NCI-H524 treated with DMSO at 0.1 percent for 48 hours (cell line): ENCODE measurements at places on chromosomes 5 and 9.

DNA sequence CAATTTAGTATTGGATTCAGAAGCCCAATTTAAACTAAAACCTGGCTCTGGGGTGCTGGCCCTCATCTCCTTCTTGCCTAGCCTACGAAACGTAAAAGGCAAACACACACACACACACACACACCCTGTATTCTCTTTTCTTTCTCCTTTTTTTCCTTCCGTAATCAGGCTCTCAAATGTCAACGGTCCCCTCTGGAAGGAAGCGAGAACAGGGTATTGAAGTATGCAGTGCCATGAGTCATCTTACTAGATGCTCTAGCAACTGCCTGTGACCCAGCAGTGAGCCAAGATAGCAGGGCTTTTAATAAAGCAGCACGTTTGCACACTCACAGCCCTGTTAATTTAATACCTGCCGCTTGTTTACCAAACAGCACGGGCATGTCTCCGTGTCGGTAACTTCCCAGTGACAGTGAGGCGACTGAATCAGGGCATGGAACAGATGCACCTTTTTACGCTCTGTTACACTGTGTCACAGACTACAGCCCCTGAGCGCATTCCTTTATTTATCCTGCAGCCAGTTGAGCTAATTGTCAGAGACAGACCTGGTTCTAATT, 243.8 kb downstream of the BNC2 start:
- no peak for DNase-seq

- DNase-seq: no peak
Measured at GRCh38 chr5:113508756-113509155, 4.7 kb upstream of the YTHDC2 start.

DNA sequence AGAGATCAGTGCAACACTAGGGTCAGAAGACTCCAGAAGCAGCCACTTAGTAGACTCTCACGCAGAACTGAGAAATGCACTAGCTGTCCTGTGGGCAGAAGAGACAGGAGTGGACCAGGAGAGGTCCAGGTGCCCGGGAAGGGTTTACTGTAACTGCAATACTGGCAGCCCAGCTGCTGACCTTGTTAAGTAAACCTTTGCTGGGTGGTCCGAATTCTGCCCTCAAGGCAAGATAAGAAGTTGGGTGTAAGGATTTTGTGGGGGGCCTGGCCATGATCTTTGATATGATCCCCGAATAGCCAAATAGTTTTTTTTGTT, 91.3 kb downstream of the PDE6A start:
- no peak for DNase-seq

- DNase-seq: no peak
Measured at GRCh38 chr9:37916471-37917312, 12.8 kb upstream of the SLC25A51 start.

DNA sequence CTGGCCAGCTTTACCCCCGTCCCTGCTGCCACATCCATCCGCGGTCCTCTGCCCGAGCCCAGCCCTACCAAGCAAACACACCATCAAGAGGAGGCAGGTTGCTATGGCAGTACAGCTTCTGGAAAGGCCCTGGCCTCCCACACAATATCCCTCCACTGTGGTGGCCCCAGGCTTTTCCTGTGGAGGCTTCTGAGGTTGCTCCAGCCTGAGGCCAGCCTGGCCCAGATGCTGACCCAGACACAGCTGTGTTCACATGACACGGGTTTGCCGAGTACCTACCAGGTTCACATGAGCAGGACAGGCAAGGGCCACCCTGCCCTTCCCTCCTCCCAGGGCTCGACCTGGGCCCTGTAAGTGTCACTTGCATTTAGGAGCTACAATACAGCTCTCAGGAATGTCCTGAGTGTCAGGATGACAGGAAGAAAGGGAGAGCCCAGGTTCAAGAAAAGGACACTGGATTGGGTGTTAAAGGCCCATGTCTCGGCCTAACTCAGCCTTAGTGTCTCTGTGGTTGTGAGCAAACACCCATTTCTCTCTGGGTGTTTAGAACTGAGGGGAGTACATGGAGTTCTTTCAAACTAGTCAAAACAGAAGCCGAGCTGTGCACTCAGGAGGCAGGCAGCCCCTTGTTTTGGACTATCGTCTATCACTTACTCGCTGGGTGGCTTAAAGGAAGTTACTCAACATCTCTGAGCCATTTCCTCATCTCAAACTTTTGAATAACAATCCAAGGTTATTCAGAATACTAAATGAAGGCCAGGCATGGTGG, 40.2 kb downstream of the NAIF1 start:
- DNase-seq: no peak

DNA sequence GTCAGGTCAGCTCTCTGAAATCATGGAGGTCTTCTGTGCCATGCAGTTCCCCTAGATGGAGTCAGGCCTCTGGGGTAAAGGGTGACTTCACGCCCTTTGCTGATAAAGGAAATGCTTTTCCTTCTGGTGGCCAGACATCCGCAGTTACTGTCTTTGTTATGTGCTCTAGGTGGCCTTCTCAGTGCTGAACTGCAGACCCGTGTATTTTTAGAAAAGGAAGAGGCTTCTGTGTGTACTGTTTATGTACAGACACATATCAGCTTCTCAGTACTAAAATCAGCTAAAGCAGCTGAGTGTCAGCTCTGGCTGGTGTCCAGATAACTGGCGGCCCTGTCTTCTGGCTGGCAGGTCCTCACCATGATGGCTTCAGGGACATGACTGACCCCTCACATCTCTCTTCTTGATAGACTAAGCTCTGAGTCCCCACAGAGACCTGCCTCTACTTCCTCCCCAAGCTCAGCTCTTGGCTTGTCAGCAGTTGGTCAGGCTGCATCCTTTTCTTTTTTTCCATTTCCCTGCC, 75.3 kb downstream of the ARHGAP26 start:
- no peak for DNase-seq

GRCh38 chr9:37034305-37034937, 353 bp upstream of the PAX5 start:
- no peak for DNase-seq

DNA sequence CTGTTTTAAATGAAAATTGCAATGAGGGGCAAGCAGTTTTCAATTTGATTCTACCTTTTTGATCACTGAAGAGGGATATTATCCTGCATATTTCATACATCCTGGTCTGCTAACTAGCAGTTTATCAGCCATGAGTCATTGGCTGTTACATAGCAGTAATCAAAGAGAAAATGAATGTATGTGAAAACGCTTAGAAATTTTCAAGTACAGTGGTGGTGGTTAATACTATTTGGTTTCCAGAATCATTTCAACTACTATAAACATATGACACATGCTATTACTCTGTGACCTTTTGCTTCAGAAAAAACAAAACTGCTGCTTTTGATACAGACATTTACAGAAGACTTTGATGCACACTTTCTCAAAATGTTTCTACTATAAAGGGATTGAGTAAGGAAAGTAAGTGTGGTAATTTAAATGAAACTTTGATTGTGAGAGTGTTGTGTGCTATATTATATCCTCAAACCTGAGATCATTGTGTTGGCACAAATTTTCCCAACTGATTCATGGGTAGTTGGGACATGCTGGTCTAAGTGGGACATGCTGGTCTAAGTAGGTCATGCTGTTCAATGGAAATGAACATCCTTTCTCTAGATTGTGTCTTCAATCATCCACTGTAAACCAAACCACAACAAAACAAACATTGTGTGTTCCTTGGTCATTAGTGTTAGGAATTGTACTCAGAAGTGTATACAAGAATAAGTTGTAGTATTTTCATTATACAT, 5.1 kb downstream of the RNF14 start:
- DNase-seq: no peak

DNA sequence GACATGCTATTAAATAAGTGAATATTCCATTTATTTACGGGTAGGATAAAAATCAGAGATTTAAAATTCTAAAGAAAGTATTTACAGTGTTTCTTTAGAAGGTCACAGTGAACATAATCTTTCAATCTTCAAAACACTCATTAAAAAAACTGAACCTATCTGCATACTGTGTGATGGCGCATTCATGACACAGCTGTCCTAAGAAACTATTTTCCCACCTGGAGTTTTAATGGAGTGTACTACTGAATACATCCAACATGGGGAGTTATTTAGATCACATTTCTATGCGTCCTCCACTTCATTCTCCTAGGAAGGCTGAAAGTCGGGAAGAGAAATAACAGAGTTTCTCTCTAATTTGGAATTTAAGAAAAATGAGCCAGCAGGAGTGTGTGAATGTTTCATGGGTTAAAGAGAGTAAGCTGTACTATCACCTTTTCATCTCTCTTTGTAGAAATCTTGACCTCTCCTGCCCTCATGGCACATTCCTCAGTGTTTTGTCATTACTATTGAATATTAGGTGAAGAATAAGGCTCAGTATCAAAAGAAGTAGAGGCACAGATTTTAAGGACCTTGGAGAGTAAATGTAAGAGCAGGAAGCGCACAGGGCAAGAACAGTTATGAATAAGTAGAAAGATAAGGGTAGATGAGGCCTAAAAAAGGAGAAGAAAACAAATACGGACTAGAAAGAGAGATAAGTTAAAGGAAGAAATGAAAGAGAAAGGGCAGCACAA, 551.2 kb upstream of the TUSC1 start:
- DNase-seq: no peak

- no peak for DNase-seq
Measured at GRCh38 chr9:9792144-9792857, 820.5 kb downstream of the PTPRD start.

DNA sequence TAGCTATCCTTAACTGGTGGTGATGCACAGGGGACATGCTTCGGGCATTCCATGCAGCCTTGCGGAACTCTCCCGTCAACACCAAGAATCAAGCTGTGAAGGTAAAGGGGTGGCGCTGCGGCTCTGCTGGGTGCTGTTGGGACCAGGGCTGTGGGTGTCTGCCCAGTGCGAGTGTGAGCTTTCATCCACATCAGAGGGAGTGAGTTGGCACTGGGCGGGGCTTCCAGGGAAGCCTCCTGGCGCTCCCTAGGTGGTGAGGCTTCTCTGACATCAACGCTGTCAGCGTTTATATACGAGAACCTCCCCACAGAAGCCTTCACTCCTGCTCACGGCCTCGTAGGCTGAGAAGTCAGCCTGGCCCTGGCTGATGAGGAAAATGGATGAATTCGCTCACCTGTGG, 11.7 kb downstream of the ARPC5L start:
- no peak for DNase-seq

GRCh38 chr9:128161215-128161902, 1.3 kb downstream of the BBLN start:
- no peak for DNase-seq

- no peak for DNase-seq
Measured at GRCh38 chr9:8332871-8333270, 533.3 kb upstream of the DMAC1 start.

DNA sequence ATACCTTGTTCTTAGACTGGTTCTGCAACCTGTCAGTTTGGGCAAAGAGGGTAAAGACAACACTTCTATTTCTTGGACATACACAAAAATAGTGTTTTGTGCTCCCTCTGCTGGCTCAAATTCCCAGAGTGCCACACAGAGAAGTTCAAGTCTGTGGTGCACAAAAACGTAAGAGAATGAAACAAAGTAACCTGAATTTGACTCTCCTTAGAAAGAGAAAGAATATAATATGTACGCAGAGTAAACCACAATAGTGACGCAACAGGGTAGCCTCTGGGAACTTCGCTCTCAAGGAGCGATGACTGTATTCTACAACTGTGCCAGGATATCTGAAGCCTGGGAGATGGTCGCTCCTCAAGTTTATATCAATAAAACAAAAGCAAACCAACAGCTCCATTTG, 18.5 kb downstream of the DDX31 start:
- no peak for DNase-seq

GRCh38 chr9:14061936-14062585, 251.9 kb downstream of the NFIB start:
- DNase-seq: no peak

GRCh38 chr5:103389846-103390245, 131.3 kb downstream of the MACIR start:
- DNase-seq: no peak

GRCh38 chr9:120965344-120966012, 38.9 kb upstream of the TRAF1 start:
- DNase-seq: no peak

DNA sequence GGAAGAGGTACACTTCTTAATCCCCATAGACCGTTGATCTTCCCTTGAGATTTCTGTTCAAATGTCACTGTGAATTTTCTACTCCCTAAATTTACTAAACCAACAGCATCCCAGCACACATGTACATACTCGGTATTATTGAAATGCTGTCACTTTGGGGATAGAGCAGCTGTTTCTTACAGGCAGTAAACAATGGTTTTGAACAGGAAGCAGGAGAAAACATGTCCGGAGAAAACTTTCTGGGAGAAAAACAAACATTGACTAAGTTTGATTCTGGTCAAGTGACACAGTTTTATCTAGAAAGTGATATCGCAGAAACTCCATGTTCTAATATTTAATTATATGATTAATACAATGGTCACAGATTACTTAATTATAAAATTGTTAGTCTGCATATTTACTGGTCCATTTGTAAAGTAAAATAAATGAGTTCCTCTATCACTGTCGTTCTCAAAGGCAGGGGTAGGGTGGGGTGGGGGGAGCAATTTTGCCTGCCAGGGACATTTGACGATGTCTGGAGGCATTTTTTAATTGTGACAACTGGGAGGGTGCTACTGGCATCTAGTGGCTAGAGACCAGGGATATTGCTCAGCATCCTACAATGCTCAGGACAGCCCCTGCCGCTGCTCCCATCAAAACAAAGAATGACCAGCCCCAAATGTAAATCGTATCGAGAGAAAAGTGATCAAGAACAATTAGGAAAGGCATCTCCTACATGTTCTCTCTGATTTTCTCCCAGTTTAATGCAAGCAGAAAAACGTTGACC, 12.2 kb downstream of the TAS2R1 start:
- DNase-seq: no peak

DNA sequence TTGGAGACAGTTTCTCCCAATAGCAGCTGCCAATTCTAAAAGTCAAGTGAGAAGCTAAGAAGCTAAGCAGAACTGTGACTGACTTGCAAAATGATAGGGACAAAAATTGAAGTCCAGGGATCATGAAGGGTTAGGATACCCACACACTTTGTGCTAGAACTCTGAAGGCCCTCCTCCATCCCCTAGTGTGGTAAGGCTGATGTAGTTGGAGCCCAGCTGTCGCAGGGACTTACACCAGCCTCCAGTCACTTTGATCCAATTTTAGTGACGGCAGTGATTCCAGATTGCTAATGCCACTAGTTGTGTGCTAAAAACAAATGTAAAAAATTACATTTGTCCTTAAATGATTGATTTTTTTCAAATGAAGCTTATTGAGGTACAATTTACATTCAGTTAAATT, 742.7 kb upstream of the ZNF608 start:
- no peak for DNase-seq
